ENCODE measurements at places on chromosomes 12 and 14.

GRCh38 chr12:71873821-71874220, 34.3 kb downstream of the TBC1D15 start:
- no peak for DNase-seq

- DNase-seq: no peak
These were observed 112.6 kb downstream of the RBM19 start for GRCh38 chr12:113853491-113853890.

DNA sequence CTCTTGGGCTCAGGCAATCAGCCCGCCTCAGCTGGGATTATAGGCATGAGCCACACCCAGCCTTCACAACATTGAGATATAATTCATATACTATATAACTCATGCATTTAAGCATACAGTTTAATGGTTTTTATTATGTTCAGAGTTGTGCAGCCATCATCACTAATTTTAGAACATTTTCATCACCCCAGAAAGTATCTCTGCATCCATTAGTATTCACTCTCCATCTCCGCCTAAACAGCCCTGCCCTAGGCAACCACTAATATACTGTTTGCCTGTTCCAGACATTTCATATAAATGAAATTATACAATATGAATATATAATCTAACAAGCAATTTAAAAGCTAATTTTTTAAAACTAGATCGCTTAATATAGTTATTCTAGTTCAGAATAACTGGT, 34.7 kb downstream of the TBK1 start:
- no peak for DNase-seq

DNA sequence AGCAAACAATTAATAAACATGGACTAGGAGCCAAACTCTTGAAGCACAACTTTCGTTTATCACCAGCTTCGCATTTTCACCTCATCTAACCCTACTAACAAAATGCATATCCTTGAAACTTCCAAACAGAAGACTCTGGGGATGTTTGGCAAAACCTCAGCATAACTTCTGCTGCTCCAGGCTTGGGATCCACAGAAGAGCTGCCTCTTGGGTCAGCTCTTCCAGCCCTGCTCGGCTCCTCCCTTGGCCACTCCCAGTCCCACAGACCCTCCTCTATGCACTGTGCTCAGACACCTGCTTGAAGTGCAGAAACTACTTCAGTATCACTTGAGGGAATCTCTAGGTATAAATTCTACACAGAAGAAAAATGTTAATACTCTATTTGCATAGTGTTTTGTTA, 110.0 kb upstream of the AMIGO2 start:
- DNase-seq: no peak

DNA sequence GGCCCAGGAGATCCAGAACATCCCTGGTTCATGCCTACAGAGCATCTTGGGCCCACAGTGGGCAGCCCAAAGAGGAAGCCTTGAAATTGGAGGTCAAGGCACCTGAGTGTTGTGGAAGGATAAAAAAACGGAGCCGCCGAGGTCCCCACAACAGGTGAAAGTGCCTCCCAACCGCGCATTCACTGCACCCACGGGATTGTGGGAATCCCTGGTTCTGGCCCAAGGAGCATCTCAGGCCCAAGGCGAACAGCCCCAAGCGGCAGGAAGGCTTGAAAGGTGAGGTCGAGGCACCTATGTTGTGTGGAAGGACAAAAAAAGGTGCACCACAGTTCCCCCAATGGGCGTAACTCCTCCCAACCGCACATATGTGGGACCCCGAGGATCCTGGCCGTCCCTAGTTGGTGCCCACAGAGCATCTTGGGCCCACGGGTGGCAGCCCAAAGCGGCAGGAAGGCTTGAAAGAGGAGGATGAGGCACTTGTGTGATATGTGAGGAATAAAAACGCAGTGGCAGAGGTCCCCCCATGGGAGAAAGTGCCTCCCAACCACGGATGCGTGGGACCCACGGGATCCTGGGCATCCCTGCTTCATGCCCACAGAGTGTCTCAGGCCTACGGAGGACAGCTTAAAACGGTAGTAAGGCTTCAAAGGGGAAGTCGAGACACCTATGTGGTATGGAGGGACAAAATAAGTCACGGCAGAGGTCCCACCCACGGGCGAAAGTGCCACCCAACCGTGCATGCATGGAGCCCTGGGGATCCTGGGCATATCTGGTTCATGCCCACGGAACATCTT, 583.9 kb downstream of the ALG10 start:
- DNase-seq: no peak

GRCh38 chr12:77642246-77642645, 188.4 kb upstream of the NAV3 start:
- no peak for DNase-seq

GRCh38 chr14:77467801-77468200, 9.9 kb downstream of the AHSA1 start:
- no peak for DNase-seq

DNA sequence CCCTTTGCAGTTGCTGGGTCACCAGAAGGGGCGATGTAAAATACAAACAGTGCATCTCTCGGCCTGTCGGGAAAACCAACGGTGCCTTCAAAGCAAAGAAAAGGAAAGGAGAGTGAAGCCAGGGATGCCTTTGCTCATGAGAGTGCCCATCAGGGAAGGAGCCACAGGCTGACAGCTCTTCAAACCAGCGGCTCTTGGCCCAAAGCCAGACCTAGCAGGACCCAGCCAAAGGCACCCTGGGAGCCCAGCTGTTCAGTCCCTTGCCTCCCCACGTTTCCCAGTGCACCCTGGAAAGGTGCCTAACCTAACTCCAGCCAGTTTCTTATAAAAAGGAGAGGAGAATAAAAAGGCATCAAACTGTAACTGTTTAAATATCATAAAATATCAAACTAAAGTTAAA, 29.2 kb downstream of the PRMT8 start:
- DNase-seq: no peak

GRCh38 chr12:80195074-80195726, 95.9 kb downstream of the OTOGL start:
- peak; percentile 40 for DNase-seq

- peak; percentile 78 for DNase-seq
These were observed 1.1 kb downstream of the ARID2 start for GRCh38 chr12:45730348-45731189.

DNA sequence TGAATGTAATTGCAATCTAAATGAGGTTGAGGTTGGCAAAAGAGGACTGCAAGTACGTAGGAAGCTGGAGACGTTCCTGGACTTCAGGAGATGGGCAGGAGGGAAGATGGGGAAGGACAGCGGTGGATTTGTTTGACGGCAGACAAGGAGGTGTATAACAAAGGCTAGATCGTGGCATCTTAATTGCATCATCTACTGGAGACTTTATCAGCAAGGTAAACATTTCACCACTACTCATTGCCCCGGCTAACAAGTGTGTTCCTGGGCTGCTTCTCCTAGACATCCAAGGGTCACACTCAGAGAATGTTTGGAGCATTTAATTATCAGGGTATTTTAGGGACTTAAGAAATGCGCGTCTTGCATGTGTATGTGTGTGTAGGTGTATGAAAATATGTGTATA, 128.5 kb downstream of the KCNK10 start:
- DNase-seq: no peak

- DNase-seq: no peak
These were observed 7.1 kb upstream of the ZDHHC22 start for GRCh38 chr14:77148510-77149231.

GRCh38 chr14:91872011-91872501, 4.7 kb upstream of the TC2N start:
- DNase-seq: peak; percentile 95

- no peak for DNase-seq
These were observed 279.1 kb upstream of the NOS1 start for GRCh38 chr12:117640511-117640910.

- peak; percentile 12 for DNase-seq
These were observed 79.6 kb downstream of the PPM1A start for GRCh38 chr14:60328583-60328982.

GRCh38 chr14:32720927-32721326, 217.8 kb upstream of the NPAS3 start:
- DNase-seq: no peak

- DNase-seq: no peak
These were observed 263.9 kb upstream of the RGS6 start for GRCh38 chr14:71668186-71668912.

DNA sequence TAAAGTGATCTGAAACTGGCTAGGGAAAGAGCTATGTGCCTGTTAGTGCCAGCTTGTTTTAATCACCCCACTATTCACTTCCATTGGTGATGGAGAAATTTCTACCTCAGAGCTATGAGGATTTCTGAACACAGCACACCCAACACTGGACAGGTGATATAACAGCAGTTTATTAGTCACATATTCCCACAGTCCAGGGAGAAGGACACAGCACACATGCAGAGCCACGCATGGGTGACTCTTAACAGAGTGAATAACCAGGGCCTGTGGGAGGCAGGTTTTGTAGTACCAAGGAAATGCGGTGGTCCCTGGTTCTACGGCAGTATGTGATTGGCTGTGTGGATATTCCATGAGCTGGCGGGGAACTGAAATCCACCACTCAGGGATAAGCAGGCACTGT, 455.1 kb downstream of the BTG1 start:
- no peak for DNase-seq

GRCh38 chr12:26554332-26554731, 278.7 kb downstream of the ITPR2 start:
- DNase-seq: no peak

DNA sequence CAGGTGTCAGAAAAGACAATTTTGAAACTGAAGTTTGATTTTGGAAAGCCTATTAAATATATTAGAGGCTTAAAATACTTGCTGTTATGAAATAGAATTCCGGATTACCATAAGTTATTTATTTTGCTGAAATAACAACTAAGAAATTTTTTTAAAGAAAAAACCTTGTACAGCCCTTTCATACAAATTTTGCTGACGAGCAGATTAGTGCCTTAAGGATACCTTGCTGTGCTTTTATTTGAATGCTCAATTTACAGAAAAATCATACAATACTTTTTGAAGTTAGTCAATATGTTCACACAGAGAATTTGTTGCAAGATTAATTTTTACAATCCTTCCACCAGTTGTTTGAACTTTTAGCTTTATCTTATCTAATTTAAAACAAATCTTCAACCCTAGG, 29.5 kb upstream of the CLEC2D start:
- no peak for DNase-seq
